ENCODE measurements at places on chromosomes 6 and 20.

DNA sequence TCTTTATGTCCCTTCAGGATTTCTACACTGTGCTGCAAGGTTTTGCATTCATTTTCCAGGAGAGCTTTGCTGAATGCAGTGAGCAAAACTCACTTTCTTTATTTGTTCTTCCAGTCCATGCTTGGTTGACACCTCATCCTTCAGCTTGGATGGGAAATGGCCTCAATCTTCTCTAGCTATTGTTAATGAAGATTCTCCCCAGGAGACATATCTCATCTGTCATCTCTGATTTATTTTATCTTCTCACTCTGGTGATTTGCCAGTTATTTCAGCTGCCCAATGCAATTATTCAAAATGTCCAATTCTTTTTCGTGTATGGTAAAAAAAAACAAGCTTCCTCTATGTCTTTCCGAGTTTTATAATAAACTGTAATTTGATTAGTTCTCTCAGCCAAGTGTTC is 77.9 kb upstream of the PAK5 start:
- DNase-seq, result no peak

GRCh38 chr20:57600320-57601210 is 19.7 kb downstream of the ZBP1 start:
- no peak for DNase-seq

DNA sequence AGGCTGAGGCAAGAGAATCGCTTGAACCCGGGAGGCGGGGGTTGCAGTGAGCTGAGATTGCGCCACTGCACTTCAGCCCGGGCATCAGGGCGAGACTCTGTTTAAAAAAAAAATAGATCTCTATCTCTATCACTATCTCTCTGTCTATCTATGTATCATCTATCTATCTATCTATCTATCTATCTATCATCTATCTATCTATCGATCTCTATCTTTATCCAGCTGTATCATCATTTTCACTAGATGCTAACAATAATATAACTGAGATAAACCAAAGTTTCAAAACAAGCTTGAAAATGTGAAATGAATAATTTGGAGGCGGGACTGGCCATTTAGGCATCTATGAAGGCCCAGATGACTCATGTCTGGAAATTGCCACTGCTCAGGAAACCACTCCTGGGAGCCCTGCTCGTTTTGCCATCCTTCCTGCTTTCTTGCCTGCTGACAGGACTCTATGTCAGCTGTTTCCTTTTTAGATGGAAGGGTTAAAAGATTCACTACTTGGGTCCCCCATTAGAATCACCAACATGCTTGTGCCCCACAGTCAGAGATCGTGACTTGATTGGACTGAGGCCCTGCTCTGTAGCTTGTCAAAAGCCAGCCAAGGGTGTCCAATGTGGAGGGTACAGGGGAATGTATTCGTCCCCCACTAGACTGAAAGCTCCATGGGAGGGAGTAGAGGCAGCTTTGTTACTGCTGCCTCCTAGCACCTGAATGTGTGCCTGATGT is 61.7 kb downstream of the UTRN start:
- no peak for DNase-seq

DNA sequence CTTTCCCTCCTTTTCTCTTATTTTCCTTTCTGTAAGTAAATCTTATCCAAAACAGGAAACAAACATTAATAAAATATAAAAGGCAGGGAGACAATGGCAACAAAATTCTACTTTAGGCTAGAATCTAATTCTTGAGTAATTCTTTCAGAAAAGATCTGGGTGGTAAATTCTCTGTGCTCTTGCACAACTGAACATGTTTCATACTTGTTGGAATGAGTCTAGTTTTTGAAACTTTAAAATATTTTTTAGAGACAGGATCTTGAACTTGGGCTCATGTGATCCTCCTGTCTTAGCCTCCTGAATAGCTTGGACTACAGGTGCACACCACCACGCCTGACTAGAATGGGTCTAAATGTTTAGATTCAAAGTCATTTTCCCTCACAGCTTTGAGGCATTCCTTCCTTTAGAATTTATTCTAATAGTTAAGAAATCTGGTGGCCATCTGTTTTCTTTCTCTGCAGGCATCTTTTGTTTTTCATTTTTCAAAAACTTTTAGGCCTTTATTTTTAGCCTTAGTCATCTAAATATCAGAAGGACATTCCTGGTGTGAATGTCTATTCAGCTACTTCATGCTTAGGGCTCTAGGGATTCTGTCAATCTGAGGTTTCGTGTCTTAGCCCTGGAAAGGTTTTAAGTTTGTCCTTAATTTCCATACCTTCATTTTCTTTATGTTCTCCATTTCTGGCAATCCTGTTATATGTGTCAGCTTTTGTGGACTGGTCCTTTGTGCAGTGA is 76.5 kb downstream of the CDKAL1 start:
- no peak for DNase-seq

DNA sequence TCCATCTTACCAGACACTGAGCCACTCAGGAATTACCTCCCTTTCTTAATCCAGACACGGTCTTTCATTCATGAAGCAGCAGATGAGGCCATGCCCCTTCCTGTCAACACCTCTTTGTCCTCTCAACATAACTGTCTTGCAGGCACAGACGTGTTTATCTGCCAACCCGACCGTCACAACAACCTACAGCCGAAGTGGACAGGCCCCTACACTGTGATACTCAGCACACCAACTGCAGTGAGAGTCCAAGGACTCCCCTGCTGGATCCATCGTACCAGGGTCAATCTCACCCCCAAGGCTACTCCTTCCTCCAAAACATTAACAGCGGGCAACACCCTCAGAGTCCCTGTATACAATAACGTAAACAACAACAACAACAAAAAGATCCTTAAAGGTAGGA is 30.6 kb upstream of the ULBP3 start:
- no peak for DNase-seq

DNA sequence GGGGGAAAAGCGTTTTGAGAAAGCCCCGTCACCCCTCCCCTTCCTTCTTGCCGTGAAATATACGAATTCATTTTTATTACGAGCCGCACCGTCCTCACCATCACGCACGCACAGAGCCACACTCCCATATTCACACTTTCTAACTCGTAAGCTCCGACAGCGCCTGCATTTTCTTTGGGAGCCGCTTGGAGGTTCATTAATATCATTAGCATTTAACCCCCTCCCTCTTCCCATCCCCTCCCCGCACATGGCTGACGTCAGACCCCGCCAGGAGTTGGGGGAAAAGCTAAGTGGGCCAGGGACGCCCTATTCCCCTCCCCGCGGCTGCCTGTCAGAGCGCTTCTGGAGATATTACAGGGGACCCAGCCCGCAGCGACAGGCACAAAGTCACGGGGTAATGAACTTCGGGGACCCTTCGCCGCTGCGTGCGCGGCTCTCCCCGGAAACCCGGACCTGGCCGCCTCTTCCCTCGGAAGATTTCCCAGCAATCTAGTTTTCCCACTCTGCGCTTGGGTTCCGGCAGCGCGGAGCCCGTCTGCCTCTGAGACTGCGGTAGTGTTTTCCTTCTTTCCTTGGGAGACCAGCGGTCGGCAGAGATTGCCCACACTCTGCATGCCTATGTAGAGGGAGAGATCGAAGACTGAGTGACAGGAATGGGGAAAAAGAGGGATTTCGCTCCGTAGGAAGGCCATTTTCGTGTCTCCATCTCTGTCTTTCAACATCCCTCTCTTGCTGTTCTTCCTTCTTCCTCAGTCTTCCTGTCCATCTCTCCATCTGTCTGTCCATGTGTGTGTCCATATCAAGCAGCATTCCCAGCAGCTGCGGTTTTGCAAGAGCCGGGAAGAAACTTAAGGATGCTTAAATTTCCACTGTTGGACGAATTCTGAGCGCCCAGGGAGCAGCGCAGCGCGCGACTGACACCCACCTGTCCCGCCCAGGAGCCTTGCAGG is at the start of gene NR2E1:
NR2E1 (plus strand) TSS at position 309 of the 950 bp plus-strand sequence. CDS start 744 bp downstream, outside the sequence.
- no peak for DNase-seq

- no peak for DNase-seq
Observed at GRCh38 chr20:13105864-13106457, 97.2 kb downstream of the SPTLC3 start.

- no peak for DNase-seq
Observed at GRCh38 chr20:31573555-31574321, 31.4 kb upstream of the ID1 start.

DNA sequence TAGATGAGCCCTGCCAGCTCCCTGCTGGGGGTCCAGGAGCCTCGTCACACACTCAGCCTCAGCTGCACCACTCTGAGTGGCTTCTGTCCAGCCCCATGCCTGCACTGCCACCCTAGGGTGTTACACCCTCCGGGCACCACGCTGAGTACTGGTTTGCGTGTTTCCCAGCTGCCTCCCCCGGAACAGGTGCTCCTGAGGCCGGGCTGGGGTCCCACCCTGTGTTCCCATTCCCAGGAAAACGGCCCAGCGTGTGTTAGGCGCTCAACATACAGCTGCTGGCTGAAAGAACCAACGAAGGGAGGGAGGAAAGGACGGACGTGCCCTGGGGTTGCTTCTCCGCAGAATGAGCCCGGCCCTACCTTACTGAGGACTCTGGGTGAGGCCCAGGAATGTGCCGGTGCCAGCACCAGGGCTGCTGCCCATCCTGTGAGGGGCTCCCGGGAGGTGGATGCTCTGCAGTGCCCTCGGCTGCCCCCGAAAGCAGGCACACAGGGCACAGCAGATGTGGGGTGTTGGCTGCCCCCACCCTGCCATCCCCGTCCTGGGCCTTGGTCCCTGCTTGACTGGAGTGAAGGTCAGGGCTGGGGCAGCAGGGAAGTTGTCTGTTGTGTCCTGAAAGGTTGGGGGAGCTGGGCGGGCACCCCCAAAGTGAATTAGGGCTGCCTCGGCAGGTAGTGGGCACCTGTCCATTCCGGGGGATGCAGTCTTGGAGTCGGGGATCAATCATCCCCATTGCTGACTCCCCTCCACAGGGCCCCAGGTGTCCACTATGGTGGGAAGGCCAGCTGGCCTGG is 16.3 kb downstream of the LAMA5 start:
- no peak for DNase-seq

GRCh38 chr20:45037050-45037449 is 63.9 kb downstream of the KCNS1 start:
- no peak for DNase-seq

- no peak for DNase-seq
Observed at GRCh38 chr6:28107506-28107905, 16.9 kb upstream of the ZSCAN16 start.

- no peak for DNase-seq
Observed at GRCh38 chr6:137412562-137412961, 81.6 kb downstream of the OLIG3 start.

DNA sequence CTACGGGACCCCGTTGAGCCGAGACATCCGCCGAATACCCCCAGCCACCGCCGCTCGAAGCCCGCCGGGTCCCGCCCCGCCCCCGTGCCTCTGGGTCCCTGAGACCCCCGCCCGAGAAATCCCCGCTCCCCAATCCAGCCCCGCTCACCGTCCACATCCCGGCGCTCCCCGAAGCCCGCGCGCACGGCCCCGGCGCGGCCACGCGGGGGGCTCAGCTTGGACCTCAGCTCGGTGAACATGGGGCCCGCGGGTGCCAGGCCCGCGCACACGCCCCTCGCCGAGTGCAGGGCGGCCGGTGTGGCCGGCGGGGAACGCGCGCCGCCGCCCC is 249 bp downstream of the SAMD10 start:
- no peak for DNase-seq

DNA sequence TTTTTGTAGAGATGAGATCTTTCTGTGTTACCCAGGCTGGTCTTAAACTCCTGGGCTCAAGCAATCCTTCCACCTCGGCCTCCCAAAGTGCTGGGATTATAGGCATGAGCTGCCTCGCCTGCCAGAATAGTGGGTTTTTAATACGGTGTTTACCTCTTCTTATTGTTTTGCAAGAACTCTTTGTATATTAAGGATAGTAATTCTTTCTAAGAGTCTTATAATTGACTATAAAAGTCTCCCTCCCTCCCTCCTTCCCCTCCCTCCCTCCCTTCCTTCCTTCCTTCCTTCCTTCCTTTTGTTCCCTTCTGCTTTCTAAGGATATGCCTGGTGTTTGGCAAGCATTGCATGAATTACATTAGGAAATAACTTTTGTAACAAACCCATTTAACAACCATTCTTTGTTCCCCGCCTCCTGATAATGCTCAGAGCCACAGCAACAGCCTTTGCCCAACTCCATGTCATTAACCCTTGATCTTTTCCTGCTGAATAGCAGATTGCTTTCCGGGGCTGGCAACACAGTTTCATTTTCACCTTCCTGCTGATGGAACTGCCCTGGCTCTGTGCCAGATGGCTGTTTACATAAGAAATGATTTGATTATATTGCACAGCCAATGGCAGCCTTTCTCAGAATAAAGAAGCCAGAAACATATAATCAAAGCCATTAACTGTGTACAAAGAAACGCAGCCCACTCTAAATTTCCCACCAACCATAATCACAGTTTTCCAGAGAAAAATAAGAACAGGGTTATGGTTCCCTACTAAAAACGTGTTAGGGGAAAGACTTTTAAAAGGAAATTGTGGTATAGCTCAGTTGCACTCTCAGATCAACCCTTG is 143.7 kb upstream of the PTPN1 start:
- DNase-seq, result no peak

GRCh38 chr20:4156411-4156810 is 141.1 kb upstream of the RNF24 start:
- no peak for DNase-seq

- no peak for DNase-seq
Observed at GRCh38 chr6:170150590-170150945, 140.3 kb downstream of the DLL1 start.

Measured in stimulated activated CD8-positive, alpha-beta memory T cell treated with anti-CD3 and anti-CD28 coated beads, Interleukin-7, amount 100 ng/mL, for 4 hours (primary cell).